ENCODE measurements at places on chromosomes 1 and 21.

GRCh38 chr1:1678581-1679380, 13.8 kb downstream of the SLC35E2B start:
- DNase-seq = no peak

- no peak for DNase-seq
Measured at GRCh38 chr1:186865253-186865652, 36.5 kb downstream of the PLA2G4A start.

- no peak for DNase-seq
Measured at GRCh38 chr1:241488739-241489138, 30.8 kb downstream of the FH start.

GRCh38 chr1:33093004-33093403, 12.1 kb downstream of the AZIN2 start:
- DNase-seq = no peak

DNA sequence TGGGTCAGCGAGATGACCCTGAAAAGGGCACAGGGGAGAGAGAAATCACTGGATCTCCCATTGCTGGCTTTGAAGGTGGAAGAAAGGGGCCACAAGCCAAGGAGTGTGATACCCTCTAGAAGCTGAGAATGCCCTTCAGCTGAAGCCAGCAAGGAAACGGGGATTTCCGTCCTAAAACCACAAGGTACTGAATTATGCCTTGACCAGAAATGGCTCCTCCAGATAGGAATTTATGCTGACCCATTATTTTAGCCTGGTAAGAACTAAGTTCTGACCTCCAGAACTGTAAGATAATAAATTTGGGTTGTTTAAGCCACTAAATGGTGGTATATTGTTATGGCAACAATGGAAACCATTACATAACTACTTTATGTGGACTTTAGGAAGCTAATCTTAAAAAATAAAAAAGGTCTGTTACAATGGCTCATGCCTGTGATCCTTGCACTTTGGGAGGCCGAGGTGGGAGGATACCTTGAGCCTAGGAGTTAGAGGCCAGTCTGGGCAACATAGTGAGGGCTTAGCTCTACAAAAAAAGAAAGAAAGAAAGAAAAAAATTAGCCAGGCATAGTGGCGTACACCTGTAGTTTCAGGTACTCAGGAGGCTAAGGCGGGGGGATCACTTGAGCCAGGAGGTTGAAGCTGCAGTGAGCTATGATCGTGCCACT, 3.6 kb upstream of the H6PD start:
- DNase-seq = no peak

GRCh38 chr1:111814642-111815041, 58.9 kb downstream of the DDX20 start:
- no peak for DNase-seq
